ENCODE measurements at places on chromosomes 4 and X.

- no peak for DNase-seq
These were observed 876.6 kb upstream of the GRID2 start for GRCh38 chr4:91427171-91427570.

GRCh38 chr4:140668111-140668510, 88.1 kb downstream of the TBC1D9 start:
- DNase-seq: no peak

- no peak for DNase-seq
These were observed 148.1 kb downstream of the PPARGC1A start for GRCh38 chr4:23741681-23742191.

DNA sequence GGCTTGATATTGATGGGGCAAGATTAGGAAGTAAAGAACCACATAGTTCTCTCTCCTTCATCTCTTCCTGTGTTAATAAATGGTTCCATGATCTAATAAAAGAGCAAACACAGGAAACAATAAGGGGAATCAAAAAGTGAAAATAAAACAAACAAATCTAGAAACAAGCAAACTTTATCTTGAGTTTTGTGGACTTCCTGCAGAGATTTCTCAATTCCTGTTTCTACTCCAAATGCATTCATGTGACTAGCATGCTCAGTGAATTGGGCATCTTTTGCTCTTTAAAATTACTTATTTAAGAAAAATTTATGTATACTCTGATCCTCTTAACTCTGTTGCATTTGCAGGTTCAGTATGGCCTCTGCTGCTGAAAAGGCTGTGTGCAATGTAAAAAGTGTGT, 682.0 kb downstream of the KCTD8 start:
- DNase-seq: no peak

DNA sequence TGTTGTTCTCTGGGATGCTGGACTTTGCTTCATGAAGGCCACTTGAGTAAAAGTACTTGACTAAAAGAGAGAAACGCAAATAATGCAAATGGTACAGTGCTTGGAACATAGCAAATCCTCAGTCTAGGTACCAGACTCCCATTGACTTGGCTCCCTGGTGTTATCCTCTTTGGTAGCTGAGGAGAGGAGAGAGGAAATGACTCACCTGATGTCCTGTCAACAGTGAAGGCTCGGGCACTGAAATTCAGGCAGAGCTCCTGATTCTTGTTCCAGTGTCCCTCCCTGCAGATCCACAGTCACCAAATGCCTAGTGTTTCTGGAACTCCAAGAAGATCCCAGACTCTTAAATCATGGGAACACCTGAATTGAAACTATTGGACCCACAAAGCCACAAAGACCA, 22.5 kb upstream of the TCEAL4 start:
- no peak for DNase-seq

DNA sequence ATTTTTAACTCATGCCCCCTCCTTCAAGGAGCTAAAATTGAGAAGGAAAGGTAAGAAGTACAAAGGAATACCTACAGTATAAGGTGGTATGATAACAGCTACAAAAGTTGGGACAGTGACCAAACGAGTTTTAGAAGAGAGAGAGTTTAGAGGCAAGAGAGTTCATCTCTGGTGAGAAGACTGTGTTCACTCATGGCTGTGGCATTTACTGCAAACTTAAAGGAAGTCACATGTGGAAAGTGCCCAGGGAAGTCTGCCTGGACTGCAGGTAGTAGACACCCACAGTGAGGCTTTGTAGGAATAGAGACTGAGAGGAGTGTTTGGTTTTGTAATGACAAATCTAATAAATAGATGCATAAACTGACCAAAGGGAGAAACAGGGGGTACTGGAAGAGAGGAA, 493.5 kb downstream of the IL15 start:
- no peak for DNase-seq

DNA sequence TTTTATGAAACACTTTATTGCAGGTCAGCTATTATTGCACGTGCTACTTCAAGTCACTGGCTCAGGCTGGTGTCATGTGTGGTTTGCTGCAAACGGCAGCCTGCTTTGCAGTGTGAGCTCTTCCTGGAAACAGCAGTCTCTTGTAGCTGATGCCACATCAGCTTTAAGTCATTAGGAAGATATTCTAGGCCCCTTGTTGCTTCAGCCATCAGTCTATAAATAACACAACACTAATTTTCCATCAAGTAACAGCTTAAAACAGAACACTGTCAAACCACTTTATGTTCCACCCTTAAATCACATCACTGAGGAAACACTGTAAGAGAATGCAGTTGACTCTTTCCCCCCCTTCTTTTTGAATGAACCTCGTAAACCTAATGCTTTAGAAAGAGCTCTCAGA, 93.8 kb downstream of the GATB start:
- DNase-seq: no peak

DNA sequence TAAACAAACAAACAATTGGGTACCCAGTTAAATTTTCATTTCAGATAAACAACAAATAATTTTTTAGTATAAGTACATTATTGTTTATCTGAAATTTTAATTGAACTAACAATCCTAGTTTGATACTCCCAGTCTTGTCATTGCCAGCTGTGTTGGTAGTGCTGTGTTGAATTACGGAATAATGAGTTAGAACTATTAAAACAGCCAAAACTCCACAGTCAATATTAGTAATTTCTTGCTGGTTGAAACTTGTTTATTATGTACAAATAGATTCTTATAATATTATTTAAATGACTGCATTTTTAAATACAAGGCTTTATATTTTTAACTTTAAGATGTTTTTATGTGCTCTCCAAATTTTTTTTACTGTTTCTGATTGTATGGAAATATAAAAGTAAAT, 2.9 kb downstream of the CXCL8 start:
- DNase-seq: no peak
